ENCODE measurements at places on chromosomes 13 and 19.

DNA sequence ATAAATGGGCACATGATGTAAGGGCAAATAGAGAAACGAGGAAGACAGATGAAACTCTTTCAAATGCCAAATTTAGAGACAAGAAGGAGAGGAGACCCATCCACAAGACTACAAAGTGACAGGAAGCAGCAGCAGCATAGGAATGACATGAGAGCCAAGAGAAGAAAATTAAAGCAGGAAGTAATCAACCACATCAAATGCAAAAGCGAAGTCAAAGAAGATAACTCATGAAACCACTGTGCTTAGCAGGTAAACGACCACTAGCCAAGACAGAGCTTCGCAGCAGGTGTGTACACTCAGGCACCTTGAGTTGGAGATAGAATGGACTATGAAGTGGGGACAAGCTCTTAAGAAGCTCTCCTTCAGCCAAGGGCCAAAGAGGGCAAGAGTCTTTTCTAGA lies 64.1 kb downstream of the KLF12 start:
- DNase-seq: no peak

DNA sequence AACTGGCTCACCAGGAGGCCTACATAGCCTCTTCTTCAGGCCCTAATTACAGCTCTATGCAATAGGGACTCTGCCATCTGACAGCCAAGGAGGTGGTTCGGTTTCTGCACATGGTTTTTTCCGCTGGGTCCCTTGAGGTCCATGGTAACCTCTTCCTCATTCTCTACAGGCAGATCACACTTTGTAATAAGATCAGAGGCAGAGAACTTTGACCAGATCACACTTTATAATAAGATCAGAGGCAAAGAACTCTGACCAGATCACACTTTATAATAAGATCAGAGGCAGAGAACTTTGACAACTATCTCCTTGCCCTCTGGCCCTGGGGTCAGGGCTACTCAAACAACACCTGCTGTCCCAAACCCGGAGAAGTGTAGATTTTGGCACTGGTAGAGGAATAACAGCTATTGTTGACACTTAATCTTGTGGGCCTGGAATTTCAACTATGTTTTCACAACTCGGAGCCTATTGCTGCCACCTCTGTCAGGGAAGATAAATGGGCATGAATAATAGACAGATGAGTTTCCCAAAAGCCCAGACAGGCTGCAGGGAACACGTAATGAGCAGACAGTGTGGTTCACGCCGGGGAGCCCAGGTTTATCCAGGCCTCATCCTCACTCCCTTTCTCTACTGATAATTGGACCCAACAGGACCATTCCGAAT lies 246.1 kb downstream of the UQCRFS1 start:
- no peak for DNase-seq

DNA sequence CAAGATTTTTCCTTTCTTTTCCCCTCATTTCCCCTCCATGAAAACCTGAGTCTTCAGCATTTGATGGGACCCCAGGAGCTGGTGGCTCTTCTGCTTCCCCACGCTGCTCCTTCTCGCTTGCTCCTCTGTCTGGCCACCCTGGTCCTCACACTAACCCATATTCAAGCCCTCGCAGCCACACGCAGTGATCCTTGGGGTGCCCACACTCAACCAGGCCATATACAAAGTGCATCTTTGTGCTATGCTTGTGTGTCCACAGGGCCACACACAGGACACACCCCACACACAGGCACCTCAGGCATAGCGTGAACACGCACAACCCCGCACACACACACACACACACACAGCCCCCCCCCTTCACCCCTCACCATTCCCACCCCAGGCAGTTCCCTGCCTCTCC lies 132.1 kb downstream of the URI1 start:
- DNase-seq: no peak

DNA sequence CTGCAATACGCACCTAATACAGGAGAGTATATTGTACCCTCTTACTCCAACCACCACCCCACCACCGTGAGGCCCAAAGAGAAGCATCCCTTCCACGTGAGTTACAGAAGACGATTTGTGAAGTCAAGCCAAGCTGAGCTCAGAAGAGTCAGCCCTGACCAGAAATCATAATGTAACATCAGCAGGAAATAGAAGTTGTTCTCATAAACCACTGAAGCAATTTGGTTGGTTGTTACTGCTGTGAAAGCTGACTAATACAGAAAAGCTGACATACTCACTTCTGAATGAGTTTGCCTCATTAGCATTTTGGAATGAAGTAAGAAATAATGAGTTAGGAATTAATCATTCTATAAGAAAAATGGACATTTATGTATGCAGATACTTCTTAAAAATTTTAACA lies 749.4 kb upstream of the SLC10A2 start:
- no peak for DNase-seq

- DNase-seq: no peak
These were observed 7.1 kb downstream of the LAMP1 start for GRCh38 chr13:113304121-113304520.

DNA sequence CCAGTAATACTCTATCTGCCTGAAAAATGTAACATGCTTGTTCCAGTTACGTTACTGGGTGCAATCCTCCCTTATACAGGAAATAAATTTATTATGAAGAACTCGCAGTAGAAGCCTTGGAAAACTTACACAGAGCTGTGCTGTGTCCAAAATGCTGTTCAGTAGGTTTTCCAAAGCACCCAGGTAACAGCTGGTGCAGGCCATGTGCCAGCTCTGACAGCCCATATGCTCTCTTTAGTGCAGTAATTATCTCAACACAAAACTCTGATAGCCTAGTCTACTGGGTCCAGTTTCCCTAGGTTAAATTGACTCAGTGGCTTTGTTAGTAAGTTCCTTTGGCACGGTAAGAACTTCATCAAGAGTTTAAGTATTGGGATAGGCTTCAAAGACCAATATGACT lies 120.7 kb upstream of the OBI1 start:
- no peak for DNase-seq

DNA sequence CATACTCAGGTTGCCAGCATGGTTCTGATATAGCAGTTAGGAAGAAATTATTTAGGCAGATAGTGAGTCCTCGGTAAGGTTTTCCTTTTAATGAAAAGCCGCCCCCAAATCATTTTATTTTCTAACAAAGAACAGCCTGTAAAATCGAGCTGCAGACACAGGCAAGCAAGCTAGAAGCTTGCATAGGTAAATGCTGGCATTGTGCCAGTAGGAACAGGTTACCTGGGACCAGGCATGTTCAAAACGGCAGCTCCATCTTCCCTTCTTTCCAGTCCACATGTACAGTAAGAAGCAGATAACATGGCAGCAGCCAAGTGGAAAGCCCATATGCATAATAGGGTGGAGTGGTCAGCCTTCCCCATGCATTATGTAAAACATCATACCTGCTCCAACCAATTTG lies 71.1 kb downstream of the UGGT2 start:
- DNase-seq: no peak

DNA sequence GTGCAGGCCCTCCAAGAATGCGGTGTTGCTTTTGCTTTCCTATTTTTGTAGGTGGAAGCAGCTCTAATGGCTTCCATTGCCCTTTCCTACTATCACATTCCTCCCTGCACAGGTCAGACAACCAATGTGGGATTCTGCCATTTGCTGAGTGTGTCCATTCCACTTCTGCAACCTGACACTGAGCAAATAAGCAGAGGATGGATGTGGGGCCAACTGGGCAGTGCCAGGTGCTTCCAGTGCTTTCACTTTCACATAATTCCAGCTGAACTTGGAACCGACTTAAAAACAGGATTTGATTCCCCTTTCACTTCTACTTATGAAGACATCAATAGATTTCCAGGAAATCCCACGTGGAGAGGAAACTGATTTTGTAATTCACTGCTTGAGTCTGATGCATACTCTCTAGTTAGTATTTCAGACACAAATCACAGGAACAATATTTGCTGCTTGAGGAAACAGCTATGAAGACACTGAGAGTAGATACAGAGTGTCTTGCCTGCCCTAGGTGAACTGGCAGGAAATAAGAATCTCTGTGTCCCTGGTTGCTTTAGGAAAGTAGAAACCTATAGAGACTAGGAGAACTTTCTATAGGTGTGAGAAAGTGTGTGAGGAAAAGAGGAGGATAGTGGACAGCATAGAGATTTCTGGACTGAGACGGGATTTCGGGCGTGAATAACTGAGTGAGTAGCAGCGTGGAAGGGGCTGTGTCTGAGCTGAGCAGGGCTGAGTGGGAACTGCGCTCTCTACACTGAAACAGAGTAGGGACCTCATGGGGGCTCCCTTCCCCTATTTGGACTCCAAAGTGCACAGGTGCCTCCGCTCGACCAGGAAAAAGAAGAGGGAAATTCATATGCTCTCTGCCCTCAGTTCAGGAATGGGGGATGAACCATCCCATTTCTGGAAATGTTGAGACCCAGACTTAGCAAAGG lies 22.5 kb downstream of the LGALS16 start:
- no peak for DNase-seq

DNA sequence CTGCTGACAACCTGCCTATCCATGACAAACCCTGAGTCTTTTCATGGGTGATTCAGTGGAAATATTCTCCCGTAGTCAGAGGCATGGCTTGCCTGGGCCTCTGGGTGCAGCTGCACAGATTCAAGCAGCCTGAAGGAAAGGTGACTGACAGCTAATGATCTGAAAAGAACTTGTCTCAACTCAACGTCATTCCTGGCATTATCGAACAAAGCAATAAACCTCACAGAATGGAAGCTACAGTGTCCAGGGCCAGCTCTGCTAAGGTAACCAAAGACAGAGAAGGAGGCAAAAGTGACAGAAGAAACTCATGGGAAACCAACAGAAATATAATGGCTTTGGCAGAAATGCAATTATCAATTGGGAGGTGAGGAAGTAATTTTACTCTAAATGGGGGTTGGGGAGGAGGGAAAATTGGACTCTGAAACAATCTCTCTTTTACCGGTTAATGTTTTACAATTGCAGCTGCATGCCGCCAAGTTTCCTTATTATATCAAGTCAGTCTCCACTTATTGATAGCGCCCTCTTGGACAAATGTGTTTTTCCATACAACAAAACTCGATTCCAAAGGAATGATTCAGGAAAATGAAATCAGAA lies 12.9 kb downstream of the STARD13 start:
- DNase-seq: no peak

GRCh38 chr13:72745260-72745659 lies 17.5 kb downstream of the BORA start:
- DNase-seq: no peak

DNA sequence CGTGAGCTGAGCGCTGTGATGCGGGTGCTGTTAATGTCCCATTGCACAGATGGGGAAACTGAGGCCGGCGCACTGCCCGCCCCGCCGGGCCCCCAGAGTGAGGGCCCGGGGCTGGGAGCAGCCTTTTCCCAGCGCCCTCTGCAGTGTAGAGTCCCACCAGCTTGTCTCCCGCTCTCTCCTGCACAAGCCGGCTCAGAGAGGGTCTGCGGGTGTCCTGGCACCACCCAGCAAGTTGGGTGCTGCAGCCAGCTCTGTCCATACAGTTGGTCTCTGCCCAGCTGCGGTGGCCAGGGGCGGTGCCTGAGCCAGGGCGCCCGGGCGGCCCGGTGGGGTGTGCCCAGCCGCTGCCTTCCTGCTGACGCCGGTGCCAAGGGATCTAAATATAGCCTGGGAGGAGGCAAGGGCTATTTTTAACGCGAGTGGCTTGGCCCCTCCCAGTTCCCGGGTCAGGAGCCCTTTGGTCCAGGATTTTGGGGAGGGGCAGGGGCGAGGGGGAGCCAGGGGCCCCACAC lies 19.3 kb downstream of the GADD45B start:
- DNase-seq: no peak

- DNase-seq: no peak
These were observed 638 bp downstream of the USPL1 start for GRCh38 chr13:30618186-30618929.

DNA sequence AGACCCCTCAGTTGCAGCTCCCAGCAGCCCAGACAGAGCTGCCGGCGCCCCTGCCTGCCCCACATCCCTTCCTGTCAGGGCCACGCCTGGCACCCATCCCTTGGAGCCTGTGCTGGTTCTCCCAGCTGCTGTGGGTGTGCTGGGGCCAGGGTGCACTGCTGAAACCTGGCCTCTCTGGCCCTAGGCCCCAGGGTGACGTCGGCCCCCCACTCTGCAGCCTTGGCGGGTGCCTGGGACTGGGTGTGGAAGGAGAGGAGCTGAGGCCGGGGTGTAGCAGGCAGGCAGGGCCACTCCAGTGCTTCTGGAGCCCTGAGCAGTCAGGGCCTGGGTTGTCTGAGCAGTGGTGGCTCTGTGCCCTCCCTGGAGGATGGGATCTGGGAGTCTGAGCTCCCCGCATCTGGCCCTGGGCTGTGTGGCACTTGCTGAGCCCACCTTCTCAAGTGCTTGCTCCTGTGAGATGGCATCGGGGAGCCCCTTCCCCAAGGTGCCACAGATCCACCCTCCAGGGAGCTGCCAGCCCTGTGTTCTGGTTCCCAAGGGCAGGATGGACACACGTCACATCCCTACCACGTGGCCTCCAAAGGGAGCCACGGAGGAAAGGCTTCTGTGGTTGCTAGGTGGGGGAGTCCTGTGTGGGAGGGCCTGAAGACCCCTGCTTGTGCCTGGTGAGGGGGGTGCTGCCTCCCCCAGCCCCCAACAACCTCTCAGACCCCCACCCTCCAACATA lies 5.2 kb downstream of the PLEKHJ1 start:
- no peak for DNase-seq

DNA sequence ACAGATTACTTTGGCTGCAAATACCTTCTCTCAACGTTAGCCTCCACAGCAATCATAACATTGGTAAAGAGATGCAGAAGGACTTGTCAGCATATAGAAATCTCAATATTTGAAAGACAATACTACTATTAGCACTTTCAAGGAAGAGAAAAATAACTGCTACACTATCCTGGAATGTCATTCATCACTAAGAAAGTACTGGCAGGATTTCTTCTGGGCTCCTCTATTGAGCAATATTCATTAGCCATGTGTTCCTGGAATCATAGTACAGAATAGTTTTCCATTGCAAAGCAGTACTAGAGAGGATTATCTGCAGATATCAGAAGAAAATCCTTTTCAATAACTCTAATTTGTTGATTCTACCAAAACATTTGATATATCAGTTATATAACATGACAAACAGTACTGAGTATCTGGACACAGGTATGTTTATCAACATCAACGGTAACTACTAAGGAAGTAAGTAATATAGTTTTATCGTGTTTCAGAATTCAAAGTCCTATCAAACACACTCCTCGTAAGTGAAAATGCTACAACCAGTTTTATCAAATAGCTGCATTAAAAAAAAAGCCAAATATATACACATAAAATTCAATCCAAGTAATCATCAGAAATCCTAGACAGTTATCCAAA lies 27.3 kb downstream of the INTS6 start:
- DNase-seq: no peak

- DNase-seq: no peak
These were observed 15.5 kb upstream of the SPACA4 start for GRCh38 chr19:48591021-48591420.

Data from activated T-cell treated with anti-CD3 and anti-CD28 coated beads for 48 hours (primary cell).